ENCODE measurements at places on chromosomes 4 and X. TPM values are rescaled to one million over a fixed set of nuclear protein-coding genes. Genes with fewer than 3 reads are reported as not detected.

Gene NAP1L2
- total RNA-seq = not detected

Gene AR
- total RNA-seq = not detected

Gene LANCL3
- 0.98 TPM for total RNA-seq

Gene ZBED1
- total RNA-seq = 33.0 TPM

Gene GPC4
- total RNA-seq = 14.1 TPM

Gene IRS4
- not detected for total RNA-seq

Gene SLC25A4
- total RNA-seq = 5.9 TPM

Gene HTN3
- not detected for total RNA-seq

Gene GABRQ
- total RNA-seq = not detected

Gene GAGE2A
- total RNA-seq = not detected

Gene GUCY1A1
- 171 TPM for total RNA-seq

Gene C4orf50
- total RNA-seq = under 0.01 TPM

Gene STPG2
- 1.2 TPM for total RNA-seq

Gene TLR10
- not detected for total RNA-seq

Gene CT45A3
- not detected for total RNA-seq

Gene DUSP9
- under 0.01 TPM for total RNA-seq

Gene ELK1
- 9.8 TPM for total RNA-seq

Gene SMR3A
- total RNA-seq = not detected

Gene GRID2
- total RNA-seq = not detected

Gene PDGFC
- total RNA-seq = 65.0 TPM

Gene GRPR
- total RNA-seq = not detected
